ENCODE measurements at places on chromosomes 13 and 19.
A peak's percentile ranks its signal among the peaks of the same experiment; 100 is the strongest.

DNA sequence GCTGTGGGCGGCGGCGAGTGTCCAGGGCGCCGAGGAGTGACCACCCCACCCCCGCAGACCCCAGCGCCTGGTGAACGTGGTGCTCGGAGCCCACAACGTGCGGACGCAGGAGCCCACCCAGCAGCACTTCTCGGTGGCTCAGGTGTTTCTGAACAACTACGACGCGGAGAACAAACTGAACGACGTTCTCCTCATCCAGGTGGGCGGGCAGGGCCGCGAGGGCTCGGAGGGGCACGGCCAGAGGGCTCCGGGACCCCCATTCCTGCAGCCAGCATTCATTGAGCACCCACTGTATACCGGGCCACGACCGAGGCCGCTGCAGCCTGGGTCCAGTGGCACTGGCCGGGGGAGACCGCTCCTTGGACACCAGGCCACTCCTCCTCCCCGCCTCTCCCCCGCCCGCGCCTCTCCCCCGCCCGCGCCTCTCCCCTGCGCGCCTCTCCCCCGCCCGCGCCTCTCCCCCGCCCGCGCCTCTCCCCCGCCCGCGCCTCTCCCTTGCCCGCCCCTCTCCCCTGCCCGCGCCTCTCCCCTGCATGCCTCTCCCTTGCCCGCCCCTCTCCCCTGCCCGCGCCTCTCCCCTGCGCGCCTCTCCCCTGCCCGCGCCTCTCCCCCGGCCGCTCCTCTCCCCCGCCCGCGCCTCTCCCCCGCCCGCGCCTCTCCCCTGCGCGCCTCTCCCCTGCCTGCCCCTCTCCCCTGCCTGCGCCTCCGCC, 3.2 kb downstream of the PRTN3 start:
- DNase-seq, result no peak

DNA sequence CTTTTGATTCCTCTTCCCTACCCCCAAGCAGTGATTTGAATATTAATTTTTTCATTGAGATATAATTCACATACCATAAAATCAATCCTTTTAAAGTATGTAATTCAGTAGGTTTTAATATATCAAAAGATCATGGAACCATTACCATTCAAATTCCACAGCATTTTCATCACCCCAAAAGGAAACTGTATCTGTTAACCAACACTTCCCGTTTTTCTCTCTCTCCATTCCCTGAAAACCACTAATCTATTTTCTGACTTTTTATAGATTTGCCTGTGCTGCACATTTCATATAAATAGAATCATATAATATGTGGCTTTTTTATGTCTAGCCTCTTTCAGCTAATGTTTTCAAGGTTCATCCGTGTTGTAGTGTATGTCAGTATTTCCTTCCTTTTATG, 107.1 kb downstream of the PAN3 start:
- no peak for DNase-seq

GRCh38 chr13:51820016-51820597, 16.1 kb upstream of the DHRS12 start:
- DNase-seq, result no peak

- no peak for DNase-seq
Measured at GRCh38 chr13:103066781-103067345, 646 bp upstream of the SLC10A2 start.

DNA sequence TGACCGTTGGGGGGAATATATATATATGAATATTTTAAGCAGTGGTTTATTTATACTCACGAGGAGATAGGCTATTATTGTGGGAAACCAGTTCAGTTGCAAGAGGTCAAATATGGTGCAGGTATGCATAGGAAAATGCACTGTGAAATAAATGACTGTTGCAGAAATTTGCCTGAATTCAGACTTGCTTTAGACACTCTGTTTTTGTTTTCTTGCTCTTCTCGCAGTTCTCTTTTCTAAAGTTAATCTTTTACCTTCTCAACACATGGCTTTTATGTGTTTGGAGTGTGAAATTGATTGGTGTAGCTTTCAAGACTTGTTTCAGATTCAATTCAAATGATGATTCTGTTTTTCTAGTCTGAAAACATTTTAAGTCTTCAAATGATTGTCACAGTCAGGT, 109.7 kb downstream of the LRCH1 start:
- DNase-seq, result peak; percentile 24

GRCh38 chr19:34220472-34221063, 33.8 kb upstream of the GARRE1 start:
- DNase-seq, result peak; percentile 41

GRCh38 chr13:92894447-92894846, 332.2 kb upstream of the GPC6 start:
- no peak for DNase-seq
